ENCODE measurements at places on chromosomes 6 and 20.

- no peak for DNase-seq
Observed at GRCh38 chr6:143675946-143676345, 1.8 kb upstream of the PHACTR2 start.

- DNase-seq, result no peak
Observed at GRCh38 chr6:20610636-20611370, 76.5 kb downstream of the CDKAL1 start.

GRCh38 chr20:25499855-25500434, 85.4 kb downstream of the NINL start:
- no peak for DNase-seq

DNA sequence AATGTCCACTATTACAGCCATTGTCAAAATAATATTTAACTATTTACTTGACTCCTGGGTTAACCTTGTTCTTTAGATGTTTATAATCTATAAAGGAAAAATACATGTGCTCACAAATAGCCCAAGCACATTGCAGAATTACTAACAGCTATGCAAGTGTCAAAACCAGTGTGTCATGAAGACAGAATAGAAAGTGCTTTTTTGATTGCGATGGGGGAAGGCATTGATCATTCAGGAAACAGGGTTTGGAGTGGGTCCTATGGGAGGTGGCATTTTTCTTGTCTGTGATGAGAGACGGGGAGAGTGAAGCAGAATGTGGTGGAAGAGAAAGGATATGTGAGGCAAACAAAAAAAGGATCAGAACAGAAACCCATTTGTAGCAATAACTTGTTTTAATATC, 1.0 kb upstream of the AGPAT4 start:
- no peak for DNase-seq

DNA sequence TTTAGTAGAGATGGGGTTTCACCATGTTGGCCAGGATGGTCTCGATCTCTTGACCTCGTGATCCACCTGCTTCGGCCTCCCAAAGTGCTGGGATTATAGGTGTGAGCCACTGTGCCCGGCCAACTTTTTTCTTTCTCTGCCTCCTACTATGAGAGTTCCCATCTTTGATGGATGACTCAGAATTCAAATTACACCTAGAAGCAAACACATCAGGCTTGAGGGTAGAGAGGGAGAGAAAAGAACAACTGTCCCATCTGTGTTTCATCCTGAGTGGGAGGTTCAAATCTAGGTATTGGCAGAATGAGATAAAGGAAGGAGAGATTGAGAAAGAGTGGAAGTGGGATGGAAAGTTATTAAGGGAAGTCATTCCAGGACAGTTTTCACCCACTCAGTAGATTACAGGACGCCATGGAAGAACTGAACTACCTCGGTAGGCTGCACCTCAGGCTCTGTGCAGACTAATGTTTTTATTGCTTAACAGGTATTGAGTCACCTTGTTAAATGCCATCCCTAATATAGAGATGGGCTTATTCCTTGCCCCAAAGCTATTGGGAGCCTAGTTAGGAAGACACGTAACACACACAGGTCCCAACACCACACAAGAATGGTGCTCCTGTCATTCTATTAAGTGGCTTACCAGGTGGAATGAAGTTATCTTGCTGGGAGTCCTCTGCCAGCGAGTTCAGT, 275.7 kb downstream of the SOX4 start:
- no peak for DNase-seq

DNA sequence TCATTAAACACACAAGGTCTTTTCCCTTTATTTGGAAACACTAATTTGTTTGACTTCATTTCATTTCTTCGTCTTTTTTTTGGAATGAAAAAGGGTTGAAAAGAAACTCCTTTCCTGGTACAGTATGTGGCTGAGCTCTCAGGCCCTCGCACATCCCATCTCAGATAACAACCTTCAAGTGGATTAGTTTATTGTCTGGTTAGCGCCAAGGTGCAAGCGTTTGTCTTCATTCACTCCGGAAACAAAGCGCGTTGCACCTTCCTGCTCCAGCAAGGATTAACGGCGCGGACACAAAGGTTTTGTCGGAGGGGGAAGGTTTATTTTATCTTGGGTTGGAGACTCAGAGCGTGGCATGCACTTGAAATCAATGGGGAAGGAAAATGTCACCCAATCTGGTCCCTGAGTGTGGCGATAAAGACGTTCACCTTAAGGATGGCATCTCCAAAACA, 5.3 kb upstream of the NKX2-2 start:
- no peak for DNase-seq

GRCh38 chr6:63418741-63419140, 99.0 kb upstream of the LGSN start:
- DNase-seq, result no peak

DNA sequence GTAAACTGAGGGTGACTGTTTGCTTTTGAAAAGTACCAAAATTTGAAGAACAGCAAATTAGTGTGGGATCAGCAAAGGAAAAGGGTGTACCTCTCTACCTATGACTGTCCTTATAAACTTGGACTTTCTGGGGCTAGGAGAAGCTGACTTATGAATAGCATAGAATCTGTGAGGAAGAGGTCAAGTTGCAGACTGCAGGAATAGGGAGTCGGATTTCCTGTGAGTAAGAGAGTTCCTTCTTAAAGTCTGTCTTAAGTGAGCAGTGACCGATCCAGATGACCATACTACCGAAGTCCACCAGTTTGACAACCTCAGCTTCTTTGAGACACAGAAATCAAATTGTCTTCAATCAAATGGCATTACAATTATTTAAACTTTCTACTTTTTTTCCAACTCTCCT, 708.7 kb downstream of the UTRN start:
- no peak for DNase-seq

DNA sequence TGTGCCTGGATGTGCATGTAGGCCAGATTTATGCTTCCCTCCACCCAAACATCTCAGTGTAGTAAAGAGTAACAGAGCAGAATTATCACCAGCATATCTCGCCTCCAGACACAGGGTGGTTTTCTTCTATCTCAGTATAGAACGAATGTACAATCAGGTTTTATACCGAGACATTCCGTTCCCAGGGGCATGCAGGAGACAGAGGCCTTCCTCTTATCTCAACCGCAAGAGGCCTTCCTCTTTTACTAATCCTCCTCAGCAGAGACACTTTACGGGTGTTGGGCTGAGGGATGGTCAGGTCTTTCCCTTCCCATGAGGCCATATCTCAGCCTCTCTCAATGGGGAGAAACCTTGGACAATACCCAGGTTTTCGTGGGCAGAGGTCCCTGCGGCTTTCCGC, 36.4 kb upstream of the MC3R start:
- DNase-seq, result no peak

DNA sequence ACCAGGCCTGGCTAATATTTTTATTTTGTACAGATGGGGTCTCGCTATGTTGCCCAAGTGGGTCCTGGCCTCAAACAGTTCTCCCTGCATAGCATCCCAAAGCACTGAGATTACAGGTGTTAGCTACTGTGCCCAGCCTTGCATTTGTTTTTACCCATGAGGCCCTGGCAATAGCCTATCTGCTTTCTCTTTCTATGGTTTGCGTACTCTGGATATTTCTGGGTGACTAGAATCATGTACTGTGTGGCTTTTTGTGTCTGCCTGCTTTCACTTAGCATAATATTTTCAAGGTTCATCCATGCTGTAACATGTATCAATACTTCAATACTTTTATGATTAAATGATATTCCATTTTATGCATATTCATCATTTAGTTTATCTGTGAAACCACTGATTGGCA, 451.7 kb downstream of the GRIK2 start:
- no peak for DNase-seq

DNA sequence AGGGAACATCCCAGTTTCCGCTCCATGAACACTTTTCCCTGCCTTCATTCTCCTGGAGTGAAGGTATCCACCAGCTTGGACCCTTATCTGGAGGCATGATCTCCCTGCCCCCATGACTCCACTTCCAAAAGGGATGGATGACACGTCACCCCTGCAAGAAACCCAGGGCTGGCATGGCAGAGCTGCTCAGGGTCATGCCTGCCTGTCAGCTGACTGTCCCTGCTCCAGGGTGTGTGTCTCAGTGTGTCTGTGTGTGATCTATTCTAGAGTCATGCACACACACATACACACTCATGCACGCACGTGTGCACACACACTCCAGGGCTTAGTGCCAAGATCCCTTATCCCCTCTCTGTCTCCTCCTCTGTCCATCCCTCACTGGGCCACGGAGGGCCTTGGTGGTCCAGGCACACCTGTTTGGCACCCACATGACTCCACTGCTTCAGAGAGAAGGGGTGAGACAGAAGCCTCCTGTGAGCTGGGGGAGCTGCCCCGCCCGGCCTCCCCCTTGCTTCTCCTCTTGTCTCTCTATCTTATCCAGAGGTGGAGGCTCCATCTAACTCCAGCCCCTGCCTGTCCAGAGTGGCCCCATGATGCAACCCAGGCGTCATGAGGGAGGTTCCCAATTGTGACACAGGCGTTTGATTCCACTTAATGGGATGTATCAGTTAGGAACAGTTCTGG, 290.9 kb downstream of the CDC5L start:
- no peak for DNase-seq
